Choroid plexus epithelial cell (primary cell): ENCODE measurements at places on chromosomes 1 and 21.

DNA sequence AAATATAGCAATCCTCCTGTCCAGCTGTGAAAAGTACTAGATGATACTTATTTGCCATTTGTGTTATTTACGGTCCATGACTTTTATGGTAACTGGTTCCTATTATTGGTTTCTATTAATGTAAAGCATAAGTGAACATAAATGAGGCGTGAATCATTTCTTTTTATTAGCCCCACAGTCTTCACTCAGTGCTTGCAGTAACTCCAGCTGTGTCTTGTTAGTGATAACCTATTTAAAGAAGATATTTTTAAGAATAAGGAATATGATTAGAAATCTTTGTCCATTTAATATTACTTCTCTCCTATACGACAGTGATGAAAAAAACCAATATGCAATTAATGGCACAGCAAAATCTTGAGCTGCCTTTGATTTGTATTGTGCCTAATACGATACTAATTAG, 149.9 kb downstream of the SPATA17 start:
- DNase-seq, result no peak

GRCh38 chr1:204453141-204453772, 41.3 kb downstream of the PIK3C2B start:
- no peak for DNase-seq

- no peak for DNase-seq
Measured at GRCh38 chr1:61523893-61524605, 200.9 kb downstream of the TM2D1 start.

- no peak for DNase-seq
Measured at GRCh38 chr1:220915117-220915440, 35.8 kb downstream of the HLX start.

DNA sequence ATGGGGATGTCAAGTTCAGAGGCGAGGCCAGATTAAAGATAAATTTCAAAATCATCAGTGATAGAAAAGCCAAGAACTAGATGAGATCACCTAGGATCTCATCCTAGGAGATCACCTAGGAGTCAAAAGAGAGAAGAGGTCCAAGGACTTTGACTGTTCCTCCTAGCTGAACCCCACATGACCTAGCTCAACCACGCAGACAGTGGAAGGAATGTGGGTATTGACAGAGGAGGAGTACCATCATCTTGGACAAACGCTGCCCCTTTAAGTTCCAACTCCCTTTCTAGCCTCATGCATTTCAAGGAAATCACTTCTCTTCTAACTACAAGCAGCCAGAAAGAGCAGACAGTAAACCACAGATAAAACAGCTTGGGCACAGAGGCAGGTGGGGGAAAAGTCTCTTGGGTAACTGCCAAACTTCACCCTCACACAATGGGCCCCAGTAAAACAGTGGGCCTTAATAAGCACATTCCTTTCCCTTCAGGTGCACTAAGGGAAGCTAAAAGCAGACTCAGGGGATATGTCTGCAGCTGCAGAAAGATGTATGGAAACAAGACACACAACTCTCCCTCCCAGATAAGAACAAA, 12.5 kb upstream of the FAM76A start:
- no peak for DNase-seq

DNA sequence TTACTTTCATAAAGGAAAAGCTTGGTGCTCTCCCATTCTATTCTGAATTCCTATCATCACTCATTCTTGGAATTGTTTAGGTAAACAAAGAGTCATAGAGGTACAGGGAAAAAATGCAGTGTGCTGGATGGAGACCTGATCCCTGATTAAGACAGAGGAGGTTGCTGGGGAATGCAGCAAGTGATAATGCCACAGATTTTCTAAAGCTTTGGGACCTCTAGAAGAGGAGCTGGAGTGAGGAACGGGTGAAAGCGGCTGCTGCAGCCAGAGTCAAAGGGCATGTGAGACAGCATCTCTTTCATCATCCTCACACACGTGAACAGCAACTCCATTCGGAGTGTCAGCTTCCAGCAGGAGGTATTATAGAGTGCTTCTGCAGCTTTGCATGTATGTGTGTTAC, 54.9 kb upstream of the DIPK1A start:
- peak; percentile 67 for DNase-seq

DNA sequence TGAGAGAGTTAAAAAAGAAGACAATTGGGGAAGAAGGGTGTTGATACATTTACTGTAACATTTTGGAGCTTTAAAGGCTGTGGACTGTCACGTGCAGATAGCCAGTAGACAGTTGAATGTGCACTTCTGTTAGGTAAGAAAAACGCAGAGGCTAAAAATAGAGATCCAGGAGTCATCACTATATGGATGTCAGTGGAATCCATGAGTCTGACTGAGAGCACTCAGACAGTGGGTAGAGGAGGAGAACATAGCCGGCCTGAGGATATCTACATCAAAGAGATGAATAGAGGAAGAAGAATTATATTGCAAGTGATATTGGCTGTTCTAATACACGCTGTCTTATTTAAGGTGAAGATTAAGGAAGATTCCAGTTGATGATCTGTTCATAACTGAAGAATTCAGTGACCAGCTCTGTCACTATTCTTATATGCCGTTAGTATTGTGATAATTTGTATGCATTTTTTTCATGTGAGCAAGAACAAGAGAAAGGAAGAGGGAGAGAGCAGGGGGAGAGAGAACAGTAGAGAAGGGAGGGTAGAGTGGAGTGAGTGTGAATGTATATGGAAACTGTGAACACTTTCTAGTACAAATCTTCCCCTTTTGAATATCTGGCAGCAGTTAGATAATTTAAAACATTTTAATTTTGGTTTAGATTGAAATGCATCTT, 344.8 kb downstream of the CHRM3 start:
- no peak for DNase-seq

GRCh38 chr1:112638110-112638428, 18.4 kb downstream of the CAPZA1 start:
- no peak for DNase-seq

DNA sequence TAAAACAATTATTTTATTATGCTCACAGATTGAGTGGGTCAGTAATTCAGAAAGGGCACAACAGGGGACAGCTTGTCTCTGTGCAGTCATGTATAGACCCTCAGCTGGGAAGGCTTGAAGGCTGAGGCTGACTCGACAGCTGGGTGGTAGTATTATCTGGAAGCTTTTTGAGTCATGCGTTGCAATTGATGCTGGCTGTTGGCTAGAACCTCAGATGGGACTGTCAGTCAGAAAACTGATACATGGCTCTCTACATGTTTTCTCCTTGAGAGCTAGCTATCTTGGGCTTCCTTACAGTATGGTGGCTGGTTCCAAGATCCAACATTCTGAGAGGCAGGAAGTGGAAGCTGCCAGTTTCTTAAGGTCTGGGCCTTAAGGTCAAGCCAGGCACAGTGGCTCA, 61.5 kb upstream of the SELENON start:
- no peak for DNase-seq

DNA sequence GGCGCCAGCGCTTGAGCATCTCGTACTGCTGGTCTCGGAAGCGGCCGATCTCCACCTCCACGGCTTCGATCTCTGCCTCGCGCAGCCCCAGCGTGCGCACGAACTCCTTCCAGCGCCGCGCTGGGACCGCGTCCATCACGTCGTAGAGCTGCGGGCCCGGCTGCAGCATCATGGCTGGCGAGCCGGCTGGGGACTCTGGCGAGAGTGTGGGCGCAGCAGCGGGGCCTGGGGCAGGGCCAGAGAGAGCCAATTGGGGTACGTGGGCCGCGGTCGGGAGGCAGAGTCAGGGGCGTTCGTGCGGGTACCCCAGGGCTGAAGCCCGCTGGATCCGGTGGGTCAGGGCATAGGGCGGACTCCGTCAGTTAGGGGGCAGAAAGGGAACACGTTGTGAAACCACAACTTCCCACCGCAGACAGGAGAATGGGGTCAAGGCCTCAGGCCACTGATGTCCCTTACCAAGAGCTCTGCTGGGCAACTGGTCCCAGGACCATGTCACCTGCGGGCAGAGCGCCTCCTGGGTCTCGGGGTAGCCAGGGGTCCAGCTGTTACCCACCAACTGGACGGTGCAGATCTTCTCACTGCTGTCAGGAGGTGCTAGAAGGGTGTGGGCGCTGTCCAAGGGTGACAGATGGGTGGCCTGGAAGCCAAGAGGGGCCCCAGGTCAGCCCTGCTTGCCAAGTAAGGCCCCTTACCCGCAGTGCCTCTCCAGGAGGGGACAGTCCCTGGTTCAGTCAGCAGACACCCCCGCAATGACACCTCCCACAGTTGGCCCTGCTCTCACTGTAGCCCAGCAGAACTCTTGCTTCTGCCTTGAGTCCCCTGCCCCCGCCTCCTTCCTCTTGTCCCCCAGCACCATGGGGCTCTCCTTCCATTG, 4.2 kb downstream of the TNFRSF25 start:
- DNase-seq, result no peak

DNA sequence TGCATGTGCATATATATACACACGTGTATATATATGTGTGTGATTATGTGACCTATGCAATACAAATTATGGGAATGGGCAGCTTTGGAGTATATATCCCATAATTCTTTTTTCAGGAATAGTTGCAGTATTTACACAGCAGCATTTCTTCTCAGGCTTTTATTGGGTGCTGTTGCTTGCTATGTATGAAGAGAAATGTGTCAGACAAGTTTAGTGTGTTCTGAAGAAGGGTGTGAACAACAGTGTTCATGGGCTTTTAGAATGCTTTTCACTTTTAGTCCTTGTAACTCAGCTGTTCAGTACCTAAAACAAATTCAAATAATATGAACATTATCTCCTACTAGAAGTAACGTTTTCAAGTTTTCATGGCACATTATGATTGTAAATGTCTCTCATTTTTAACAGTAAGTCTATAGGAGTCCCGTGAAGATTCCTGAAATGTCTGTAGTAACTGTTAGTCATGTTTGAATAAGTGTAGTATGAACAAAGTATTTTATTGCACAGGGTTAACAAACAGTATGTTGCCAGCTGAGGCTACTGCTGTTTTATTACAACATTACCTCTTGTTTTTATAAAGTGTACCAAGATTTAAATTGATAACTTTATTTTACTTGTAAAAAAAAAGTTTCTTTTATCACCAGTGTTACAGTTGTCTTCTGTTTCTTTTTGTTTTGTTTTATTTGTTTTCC, 42.5 kb downstream of the TMED5 start:
- DNase-seq, result peak; percentile 10
